ENCODE measurements at places on chromosomes 6 and 20.

DNA sequence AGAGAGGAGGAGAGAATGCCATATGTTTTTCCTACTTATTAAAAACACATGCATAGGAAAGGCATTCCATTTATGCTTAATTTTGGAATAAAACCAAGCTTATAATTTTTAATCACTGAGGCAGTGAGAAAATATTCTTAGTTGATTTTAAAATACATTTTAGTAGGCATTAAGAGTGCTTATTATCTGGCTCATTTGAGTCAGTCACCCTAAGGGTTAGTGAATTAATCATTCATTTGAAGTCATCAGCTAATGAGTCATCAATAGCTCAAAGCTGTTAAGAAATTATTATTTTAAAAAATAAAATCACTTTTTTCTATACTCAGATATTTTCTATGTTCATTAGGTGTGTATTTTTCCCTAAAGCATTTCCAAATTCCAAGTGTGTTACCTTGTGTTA, 81.6 kb downstream of the TMEM200A start:
- DNase-seq: no peak

DNA sequence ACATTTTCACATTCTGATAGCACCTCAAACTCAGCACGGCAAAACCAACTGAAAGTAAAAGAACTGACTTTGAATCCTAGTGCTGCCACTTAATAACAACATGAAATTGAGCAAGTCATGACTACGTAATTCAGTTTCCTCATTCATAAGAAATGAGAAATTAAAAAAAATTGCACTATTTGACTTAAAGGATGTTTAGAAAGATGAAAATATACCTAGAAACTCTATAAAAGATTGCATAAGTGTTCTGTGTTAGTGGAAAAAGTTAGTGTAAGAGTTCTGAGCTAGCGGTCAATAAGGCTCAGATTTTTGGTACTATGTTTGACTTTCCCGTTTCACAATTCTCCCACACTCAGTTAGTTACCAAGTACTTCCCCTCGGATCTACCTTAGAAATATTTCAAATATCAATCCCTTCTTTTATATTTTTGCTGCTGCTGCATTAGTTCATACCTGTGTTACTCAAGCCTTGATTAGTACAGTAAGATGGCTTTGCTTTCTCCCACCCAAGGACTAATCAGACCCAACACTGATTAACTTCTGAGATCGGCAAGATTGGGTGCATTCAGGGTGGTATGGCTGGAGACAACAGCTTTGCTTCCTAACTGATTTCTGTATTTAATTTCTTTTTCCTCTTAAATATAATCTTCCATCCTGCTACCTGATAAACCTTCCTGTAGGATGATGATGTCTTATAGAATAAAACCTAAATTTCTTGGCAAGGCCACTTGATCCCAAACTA, 25.9 kb downstream of the ECHDC1 start:
- no peak for DNase-seq

- no peak for DNase-seq
Observed at GRCh38 chr6:156883497-156884252, 106.5 kb downstream of the ARID1B start.

GRCh38 chr6:136506124-136506799, 44.0 kb downstream of the MAP7 start:
- DNase-seq: no peak

DNA sequence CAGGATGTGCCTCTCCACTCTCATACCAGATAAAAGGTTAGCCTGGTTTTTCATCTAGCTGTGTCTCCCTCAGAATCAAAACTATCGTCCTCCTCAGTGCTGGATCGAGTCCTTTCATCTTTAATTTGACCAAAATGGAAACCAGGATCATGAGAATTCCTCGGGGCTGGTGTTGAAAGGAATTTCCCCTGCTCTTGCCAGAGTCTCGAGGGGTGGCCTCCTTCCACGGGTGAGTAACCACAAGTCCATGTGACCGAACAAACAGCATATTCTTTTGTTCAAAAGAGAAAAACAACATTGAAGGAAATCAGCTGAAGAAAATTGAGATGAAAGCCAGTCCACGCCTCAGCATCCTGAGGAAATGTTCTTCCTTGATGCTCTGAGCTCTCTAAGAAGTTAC, 165.9 kb upstream of the CDYL start:
- peak; percentile 65 for DNase-seq

- DNase-seq: no peak
Observed at GRCh38 chr6:25237579-25237978, 41.6 kb upstream of the CARMIL1 start.

GRCh38 chr6:23633996-23634395, 492.0 kb upstream of the NRSN1 start:
- DNase-seq: no peak

DNA sequence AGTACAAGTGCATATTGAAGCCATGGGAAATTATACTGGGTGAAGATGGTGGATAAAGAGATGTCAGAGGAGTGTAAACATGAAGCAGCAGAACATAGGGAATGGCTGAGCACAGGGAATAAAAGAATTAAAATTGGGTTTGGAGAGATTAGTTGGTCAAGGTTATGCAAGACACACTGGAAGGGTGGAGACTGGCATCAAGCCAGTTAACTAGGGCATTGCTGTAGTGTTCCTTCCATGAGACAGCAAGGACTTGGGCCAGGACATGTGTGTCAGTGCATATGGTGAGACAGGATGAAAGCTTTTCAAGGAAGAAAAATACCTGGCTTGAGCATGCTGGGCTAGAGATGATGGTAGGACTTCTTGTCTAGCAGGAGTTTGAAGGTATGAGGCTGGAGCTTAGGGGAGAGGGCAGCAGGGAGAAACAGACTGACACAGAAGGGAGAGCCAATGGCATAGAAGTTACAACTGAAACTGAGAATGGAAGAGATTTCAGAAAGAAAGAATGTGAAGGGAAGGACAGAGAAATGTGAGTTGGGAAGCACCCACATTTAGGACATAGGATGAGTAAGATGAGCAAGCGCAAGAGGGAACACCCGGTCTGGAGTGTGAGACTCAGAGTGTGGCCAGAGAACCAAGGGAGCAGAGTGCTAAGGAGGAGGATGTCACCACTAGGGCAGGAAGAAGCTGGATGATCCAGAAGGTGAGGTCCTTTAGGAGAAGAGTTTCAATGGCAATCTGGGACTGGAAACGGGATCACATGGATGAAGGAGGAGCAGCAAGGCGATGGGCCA, 14.5 kb upstream of the TMEM170B start:
- no peak for DNase-seq

GRCh38 chr6:124028117-124028516, 224.5 kb downstream of the NKAIN2 start:
- DNase-seq: no peak

GRCh38 chr6:143097224-143097795, 36.6 kb downstream of the AIG1 start:
- no peak for DNase-seq

GRCh38 chr6:134936931-134937330, 13.0 kb downstream of the ALDH8A1 start:
- DNase-seq: no peak

GRCh38 chr20:63890616-63891015, 4.3 kb upstream of the DNAJC5 start:
- no peak for DNase-seq

- no peak for DNase-seq
Observed at GRCh38 chr20:32649697-32650400, 23.9 kb downstream of the C20orf203 start.

GRCh38 chr20:38412877-38413577, 22.1 kb downstream of the SNHG17 start:
- DNase-seq: no peak

- peak; percentile 15 for DNase-seq
Observed at GRCh38 chr20:17655865-17656479, 26.1 kb downstream of the RRBP1 start.

DNA sequence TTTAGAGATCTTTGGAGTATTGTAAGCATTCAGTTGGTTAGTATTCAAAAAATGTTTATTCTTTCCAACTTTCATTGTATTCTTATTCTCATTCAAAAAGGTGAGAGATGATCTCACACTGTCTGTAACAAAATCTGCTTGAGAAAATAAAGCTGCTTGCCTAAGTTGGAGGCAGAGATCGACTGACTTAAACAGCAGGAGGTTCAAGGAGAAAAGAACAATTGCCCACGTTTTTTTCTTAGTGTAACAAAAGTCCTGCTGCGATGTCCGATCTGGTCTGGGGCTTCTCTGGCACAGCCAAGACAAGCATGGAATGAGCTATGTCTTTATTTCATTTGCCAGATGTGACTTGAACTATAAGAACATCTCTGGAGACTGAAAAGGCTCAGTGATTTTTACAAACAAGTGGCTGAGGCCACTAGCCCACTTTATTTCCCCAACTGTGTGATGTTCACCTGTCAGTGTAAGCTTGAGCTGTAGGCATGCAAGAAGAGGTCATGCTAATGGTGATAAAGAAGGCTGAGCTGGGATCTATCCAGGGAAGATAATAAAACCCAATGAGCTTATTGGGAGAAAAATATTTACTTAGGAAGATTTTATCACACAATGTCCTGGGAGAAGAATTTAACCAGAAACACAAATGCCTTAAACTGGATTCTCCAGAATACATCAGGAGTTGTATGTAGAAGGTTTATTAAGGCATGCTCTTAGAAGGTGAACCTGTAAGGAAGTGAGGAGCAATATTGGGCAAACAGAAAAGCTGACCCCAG, 580.1 kb upstream of the BTBD3 start:
- no peak for DNase-seq

- no peak for DNase-seq
Observed at GRCh38 chr6:40322336-40322735, 264.8 kb downstream of the LRFN2 start.

GRCh38 chr20:45909336-45909808, 2.6 kb downstream of the PLTP start:
- DNase-seq: no peak
